ENCODE measurements at places on chromosomes 1 and 21. TPM values are rescaled to one million over a fixed set of nuclear protein-coding genes. Genes with fewer than 3 reads are reported as not detected.

The CHIA gene
- total RNA-seq: not detected

The MATN1 gene
- total RNA-seq: not detected

The C1orf94 gene
- not detected for total RNA-seq

The SPATA21 gene
- total RNA-seq: not detected

DNA sequence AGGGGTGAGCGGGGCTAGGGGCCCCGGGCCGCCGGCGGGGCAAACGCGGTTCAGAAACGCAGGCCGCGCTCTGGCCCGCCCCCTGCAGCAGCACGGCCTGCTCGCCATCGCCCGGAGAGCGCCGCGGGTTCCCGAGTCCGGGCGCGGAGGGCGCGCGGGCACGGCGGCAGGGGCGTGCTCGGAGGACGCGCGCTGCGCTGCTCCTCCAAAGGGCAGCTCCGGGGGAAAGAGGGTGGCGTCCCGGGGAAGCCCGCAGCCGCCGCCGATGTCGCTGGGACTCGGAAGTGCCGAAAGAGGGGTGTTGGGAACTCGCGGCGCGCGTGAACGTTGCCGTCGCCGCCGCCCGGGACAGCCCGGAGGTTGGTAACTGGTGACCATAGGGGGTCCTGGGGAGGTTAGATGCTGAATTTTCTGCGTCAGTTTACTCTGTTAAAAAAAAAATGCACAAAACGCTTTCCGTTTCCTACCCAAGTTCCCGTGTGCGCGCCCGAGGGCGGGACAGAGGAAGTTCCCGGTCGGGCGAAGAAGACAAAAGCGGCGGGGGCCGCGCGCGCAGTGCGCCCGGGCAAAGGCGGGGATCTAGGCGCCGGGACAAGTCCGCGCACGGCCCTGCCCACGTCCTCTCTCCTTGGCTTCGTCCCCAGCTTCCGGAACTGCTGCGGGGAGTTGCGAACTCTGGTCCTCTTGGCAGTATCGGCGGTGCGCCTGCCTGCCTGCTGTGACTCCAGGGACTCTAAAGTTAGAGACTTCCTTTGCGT lies at the start of gene HHAT:
Gene HHAT (plus strand): TSS at position 157 of the 758 bp plus-strand sequence. CDS start 20,074 bp downstream, outside the sequence.
- peaks cover 10% of the 10 kb centered on the region for H3K4me1 ChIP-seq
- DNase-seq: peak; percentile 84
- H3K27ac ChIP-seq: peak within 1 kb of the TSS; percentile 69
- peaks cover 16% of the 10 kb centered on the region for H3K36me3 ChIP-seq

DNA sequence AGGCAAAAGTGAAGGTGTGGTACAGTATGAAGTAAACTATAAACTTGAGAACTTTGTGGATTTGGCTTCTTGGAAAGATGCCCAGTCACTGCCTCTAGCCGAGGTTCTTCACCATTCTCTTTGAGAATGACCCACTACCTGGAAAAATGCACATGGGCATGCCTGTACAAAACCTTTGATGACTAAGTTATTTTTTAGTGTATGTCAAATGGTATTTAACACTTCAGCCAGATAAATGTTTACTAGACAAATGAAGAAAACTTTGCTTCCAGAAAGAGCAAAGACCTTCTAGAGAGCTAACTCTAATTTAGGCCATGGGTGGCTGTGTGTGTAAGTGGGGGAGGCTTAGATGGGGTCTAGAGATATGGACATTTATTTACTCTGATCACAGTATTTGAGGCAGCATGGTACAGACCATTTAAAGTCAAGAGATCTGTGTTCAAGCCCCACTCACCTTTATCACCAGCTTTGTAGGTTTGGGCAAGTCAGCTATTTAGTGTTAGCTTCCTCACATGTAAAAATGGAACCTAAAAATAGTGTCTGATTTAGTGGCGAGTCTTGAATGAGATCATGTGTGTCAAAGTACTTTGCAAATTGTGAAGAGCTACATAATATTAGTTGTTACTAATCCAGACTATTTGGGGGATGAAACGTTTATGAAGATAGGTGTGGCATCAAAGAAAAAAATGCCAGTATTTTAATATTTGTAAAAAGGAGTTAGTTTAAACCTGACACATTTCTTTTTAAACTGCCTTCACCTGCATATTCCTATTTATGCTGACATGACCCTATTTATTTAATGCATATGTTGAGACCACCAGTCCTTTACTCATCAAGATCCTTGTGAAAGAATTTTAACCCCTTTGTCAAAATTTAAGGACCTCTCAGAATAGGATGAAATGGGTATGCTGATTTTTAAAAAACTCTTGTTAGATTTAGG lies 20.2 kb downstream of the NFYC start:
- peak overlapping the region; percentile 86 for H3K4me3 ChIP-seq
- no peaks in the 10 kb centered on the region for H3K27me3 ChIP-seq
- peak overlapping the region; percentile 69 for H3K27ac ChIP-seq
- DNase-seq: peak; percentile 28

- peaks cover 8% of the 10 kb centered on the region for H3K36me3 ChIP-seq
- DNase-seq: peak; percentile 37
- no peaks in the 10 kb centered on the region for H3K4me1 ChIP-seq
Observed at GRCh38 chr1:108560874-108561459, 1.1 kb downstream of the EEIG2 start.

DNA sequence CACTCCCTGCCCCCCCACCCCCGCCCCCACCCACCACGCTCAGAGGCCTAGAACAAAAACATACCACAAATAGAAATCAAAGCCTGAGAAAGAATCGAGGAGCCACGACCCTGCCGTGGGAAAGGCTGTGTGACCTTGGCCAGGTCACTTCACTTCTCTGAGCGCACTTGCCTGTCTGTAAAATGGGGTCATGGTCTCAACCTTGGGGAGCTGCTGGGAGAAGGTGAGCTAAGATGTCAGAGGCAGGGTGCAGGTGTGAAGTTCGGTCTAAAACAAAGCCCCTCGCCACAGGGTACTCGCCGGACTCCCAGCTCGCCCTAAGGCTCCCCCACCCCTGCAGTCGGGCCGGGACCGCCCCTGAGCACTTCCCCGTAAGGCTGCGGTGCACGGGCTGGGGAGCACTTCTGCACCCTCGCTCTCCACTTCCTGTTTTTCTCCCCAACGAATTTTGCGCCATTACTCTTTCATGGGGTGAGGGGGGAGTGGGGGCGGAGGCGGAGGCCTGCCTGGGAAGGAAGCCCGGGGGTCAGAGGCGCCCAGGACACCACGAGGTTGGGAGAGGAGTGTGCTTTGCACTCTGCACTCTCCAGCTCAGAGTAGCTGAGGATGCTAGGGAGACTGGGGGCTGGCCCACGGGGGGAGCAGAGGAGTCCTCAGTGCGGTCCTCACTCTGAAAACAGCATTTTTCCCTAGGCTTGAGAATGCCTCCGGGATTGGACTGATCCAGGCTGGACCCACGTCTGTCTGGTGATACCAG lies 21.9 kb upstream of the PIK3CD start:
- peaks cover 47% of the 10 kb centered on the region for H3K27me3 ChIP-seq
- DNase-seq: no peak
- no peak overlapping the region for H3K27ac ChIP-seq
- no peaks in the 10 kb centered on the region for H3K36me3 ChIP-seq
- no peak overlapping the region for H3K4me3 ChIP-seq
- no peaks in the 10 kb centered on the region for H3K4me1 ChIP-seq

DNA sequence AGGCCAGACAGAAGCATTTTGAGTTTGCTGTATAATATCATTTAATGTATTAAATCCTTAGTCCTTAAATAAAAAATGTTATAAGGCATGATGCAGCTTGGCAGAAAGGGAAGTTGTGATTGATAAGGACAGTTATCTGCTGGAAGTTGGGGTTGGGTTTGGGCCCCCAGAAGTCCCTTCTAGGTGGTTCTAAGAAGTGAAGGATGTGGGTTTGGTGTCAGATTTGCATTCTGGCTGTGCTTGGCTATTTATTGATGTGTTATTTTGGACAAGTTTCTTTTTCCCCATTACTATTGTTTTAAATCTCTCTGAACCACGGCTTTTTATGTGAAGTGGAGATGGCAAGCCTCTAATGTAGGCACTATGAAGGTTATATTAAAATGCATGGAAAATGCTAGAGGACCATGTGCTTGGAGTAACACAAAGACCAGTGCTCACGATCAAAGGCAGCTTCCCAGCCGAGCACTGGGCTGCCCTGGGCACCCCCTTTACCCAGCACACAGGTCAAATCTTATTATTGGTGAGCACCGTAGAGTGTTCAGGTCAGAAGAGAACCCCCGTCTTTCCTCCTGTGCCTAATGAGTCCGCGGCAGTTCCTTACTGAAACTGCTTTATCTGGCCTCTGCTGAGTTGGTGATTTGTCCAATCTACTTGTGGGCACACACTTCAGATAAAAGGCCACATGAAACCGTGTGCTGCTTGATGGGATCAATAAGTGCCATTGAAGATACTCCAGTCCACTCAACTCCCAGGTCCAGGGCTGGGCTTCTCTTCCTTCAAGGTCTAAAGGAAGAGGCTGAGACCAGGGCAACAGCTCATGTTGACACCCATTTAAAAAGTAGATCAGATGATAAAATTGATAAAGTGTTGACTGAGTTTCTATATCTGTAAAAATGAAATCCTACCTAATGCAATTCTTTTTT lies 212.0 kb downstream of the PRDM2 start:
- H3K36me3 ChIP-seq: no peaks in the 10 kb centered on the region
- no peak overlapping the region for H3K27ac ChIP-seq

- H3K4me1 ChIP-seq: no peaks in the 10 kb centered on the region
- peaks cover 64% of the 10 kb centered on the region for H3K27me3 ChIP-seq
- no peak for DNase-seq
- no peak overlapping the region for H3K4me3 ChIP-seq
Observed at GRCh38 chr1:2466270-2466665, 9.8 kb upstream of the PLCH2 start.

- H3K4me1 ChIP-seq: no peaks in the 10 kb centered on the region
- H3K4me3 ChIP-seq: no peak overlapping the region
- H3K36me3 ChIP-seq: no peaks in the 10 kb centered on the region
- H3K27ac ChIP-seq: no peak overlapping the region
- no peak for DNase-seq
- peaks cover 37% of the 10 kb centered on the region for H3K27me3 ChIP-seq
Observed at GRCh38 chr1:182367926-182368325, 23.7 kb downstream of the GLUL start.

DNA sequence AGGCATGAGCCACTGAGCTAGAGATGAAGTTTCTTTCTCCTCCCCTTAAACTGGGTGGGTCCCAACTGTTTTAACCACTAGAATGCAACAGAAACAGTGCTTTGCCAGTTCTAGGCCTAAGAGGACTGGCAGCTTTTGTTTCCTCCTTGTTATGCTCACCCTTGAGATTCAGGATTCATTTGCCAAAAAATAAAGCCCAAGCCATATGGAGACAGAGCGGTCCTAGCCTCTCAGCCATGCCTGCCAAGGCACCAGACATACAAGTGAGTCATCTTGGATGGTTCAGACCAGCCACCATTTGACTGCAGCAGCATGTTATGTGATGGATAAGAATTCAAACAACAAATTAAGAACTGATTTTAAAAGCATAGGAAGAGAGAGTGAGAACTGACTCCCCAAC lies 38.1 kb upstream of the STUM start:
- peaks cover 47% of the 10 kb centered on the region for H3K27me3 ChIP-seq
- no peak overlapping the region for H3K4me3 ChIP-seq

DNA sequence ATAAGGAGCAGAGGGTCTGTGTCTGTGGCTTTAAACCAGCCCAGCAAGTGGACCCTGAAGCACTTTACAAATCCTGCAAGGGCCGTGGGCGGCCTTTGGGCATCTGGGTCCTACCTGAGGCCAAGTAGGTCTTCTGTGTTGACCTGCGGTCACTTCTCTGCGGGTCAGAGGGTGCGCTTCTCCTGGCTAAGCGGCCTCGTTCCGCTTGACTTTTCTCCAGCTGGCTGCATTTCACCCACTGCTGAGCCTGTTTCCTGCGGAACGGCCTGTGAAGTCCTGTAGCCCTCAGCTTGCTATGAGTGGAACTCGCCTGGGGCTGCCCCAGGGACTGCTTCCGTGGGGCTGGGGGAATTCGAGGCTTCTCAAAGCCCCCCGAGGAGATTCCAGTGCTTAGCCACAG lies 43.3 kb downstream of the SLC37A1 start:
- H3K27ac ChIP-seq: no peak overlapping the region
- no peaks in the 10 kb centered on the region for H3K27me3 ChIP-seq
- H3K4me3 ChIP-seq: no peak overlapping the region
- H3K4me1 ChIP-seq: no peaks in the 10 kb centered on the region
- H3K36me3 ChIP-seq: peaks cover 29% of the 10 kb centered on the region
- no peak for DNase-seq

- H3K27me3 ChIP-seq: no peaks in the 10 kb centered on the region
- H3K4me1 ChIP-seq: no peaks in the 10 kb centered on the region
- H3K36me3 ChIP-seq: no peaks in the 10 kb centered on the region
- H3K4me3 ChIP-seq: no peak overlapping the region
- no peak for DNase-seq
Observed at GRCh38 chr1:115685029-115685705, 43.4 kb downstream of the VANGL1 start.

DNA sequence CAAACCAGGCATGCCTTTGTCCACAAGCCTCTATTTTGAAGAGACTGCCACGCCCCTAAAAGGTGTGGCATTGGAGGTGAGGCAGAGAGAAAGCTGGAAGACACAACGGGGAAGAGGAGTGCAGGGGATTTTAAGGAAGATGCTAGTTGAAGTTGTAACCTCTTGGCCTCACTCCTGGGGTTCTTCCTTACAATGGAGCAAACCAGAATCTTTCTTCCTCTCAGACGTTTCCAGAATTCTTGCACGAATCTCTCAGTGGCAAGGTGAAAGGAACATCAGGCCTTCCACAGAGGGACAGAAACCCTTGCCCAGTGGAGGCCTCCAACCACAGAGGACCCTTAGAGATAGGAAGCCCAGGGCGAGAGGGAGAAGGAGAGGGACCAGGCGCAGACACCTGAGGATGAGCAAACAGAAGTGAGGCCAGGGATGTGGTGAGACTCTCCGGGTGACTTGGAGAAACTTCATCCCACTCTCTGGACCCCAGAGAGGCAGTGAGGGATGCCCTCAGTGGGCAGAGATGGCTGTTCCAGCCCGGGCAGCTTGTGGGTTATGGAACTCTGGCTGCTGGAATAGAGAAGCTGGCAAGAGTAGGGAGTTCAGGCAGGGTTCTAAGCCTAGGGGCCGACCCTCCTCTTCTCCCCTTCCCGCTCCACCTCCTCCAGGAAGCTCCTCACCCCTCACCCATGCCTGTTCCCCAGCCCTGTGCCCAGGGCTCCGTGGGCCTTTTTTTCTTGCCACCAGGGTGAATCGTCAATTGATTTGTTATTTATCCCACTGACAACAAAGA lies 136.8 kb upstream of the RUNX3 start:
- no peaks in the 10 kb centered on the region for H3K36me3 ChIP-seq
- peaks cover 68% of the 10 kb centered on the region for H3K27me3 ChIP-seq
- H3K27ac ChIP-seq: no peak overlapping the region
- peaks cover 11% of the 10 kb centered on the region for H3K4me1 ChIP-seq

DNA sequence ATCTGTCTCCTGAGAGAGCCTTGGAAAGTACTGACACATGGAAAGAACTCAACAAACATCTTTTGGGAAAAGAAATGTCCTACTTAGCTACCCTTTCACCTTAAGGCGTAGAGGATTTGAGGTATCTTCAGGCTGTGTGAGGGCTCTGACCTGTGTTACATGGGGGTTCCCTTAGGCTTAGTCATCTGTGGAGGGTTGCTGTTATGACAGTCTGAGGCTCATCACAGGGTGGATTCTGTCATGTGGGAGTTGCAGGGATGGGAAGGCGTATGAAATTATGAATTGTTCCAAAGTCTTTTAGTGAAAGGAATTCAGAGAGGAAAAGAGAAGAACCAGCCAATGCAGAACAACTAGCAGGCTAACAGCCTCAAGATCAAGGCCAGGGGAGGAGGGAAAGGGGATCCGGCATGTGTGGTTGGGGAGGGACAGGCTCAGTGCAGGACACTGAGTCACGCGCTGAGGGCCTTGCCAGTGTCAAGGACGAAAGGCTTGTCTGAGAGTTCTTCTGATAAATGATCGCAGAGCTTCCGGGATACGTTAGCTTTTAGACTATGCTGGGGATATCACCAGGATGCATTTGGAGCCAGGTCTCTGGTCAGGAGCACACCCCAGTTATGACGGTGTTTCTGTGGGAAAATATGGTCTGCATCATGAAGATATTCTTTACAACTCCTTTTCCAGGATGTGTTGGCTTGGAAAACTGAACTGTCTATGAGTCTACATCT lies 24.6 kb upstream of the PLA2G2C start:
- H3K27me3 ChIP-seq: no peaks in the 10 kb centered on the region
- no peak for DNase-seq
- H3K36me3 ChIP-seq: no peaks in the 10 kb centered on the region
- no peak overlapping the region for H3K4me3 ChIP-seq

All from Calu3 (cell line).